ENCODE measurements at places on chromosomes 12 and 14. TPM values are rescaled to one million over a fixed set of nuclear protein-coding genes. Genes with fewer than 3 reads are reported as not detected.

- DNase-seq, result no peak
Observed at GRCh38 chr12:50567926-50568325, 63.1 kb downstream of the DIP2B start.

DNA sequence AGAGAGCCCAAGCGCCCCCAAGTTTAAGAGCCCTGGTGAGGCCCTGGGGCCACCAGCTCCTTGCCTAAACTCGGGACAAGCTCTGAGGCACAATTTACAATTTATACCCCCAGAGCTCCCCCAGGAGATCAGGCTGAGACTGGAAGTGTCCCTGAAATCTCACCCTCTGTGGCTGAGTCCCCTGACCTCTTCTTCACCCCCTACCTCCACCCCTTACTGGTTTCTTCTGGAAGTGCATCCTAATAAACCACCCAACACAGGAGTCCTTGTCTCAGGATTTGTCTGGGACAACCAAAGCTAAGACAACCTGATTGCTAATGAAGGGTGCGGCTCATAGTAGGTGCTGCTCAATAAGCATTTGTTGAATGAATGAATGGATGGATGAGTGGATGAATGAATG, 206.4 kb downstream of the BCL11B start:
- DNase-seq, result no peak

- no peak for DNase-seq
Observed at GRCh38 chr12:22657538-22657937, 32.6 kb downstream of the ETNK1 start.

- DNase-seq, result no peak
Observed at GRCh38 chr12:120115066-120115465, 1.5 kb downstream of the RAB35 start.

- no peak for DNase-seq
Observed at GRCh38 chr12:131422744-131423143, 288.1 kb upstream of the SFSWAP start.

DNA sequence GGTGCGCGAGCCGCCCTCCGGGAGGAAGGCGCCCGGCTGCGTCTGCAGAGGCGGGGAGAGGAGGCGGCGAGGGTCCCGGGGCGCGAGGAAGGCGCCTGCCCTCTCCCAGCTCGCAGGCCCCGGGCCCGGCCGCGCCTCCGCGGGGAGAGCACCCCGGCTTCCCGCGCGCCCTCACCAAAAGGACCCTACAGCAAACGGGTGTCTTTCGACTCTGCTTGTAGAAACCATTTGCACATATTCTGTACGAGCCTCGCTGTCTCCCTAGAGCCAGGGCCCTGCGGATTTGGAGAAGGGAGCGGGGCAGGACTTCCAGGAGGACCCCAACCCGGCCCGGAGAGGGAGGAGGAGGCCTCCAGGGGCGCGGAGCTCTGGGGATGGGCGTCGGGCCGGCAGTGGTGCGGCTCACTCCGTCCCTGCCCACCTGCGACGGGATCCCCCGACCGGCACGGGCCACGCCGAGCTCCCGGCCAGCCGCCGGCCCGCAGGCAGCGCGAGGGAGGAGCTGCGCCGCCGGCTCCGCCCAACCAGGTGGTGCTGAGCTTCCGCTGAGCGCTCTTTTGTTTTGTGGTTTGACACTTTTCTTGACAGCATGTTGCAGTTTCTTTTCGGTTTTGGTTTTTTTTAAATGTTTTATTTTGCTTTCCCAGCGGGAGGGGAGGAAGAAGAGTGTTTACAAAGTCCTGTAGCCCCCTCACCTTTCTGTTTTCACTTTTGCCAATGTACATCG, 103.3 kb upstream of the FKBP4 start:
- DNase-seq, result no peak

DNA sequence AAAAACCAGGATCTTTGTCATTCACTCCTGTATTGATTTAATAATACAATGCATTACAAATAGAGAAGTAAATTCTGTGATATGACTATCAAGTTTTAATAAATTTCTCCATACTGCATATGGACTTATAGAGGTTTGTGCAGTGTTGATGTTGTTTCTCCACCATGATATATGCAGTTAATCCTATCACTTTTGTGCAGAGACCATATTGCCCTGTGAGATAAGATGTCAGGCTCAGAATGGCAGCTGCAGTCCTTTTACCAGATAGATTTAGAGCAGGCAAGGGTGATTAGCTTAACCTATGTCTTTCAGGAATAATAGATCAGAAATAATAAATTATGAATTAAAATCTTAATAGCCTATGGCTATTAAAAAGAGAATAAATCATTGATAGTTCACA, 38.6 kb upstream of the KCNJ8 start:
- DNase-seq, result no peak

GRCh38 chr12:18400186-18400585, 138.9 kb downstream of the PIK3C2G start:
- no peak for DNase-seq

DNA sequence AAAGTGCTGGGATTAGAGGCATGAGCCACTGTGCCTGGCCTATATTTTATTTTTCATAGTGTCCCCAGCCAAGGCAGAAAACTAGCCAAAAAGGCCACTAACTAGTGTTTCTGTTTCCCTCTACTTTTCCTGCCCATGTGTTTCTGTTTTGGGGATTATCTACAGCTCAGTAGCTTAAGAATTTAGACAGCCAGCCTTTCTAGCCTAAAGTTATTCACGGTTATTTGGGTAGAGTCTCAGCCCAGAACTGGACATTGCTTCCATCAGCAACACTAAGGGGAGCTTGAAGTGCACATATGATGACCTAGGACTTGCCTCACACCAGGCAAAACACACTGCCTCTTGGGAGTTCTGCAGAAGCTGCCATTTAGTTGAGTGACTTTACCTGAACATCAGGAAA, 17.9 kb downstream of the PROX2 start:
- DNase-seq, result no peak

DNA sequence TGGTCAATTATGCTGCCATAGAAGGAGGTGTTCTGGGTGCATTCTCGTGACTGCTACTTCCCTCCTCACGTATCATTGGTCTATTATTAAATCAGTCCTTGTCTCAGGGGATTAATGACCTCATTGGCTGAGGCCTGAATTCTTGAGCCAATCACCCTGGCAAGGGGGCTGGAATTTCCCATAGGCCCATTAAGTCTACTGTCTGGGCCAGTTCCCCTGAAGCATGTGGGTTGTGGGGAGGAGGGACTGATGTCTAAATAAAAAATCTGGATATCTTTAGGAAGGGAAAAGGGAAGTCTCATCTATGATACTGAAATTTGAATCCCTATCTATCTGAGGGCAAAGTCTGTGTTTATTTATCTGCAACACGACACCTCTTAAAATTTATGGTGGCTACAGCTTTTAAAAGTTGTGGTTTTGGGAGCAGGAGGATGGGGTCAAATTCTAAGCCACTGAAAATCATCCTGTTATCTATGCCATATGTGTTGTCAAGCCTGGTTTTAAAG, 71.9 kb downstream of the DYRK2 start:
- DNase-seq, result no peak

DNA sequence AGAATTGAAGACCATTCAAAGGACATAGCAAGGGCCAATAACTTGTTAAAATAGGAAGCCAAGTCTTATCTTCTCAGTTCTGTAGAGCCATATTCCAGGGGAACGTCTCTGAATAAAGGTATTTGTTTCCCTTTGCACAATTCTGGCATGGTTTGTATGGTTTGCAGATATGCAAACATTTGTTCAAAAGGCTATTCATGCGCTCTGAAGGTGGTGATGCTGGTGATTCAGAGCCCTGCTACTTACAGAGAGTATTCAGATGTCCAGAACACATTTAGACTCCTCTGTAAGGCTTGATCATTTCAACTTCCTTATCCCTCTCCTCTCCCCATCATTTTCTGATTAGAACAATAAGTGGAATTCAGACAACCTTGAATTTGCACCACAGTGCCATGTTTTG, 35.9 kb downstream of the SLC4A8 start:
- DNase-seq, result no peak

DNA sequence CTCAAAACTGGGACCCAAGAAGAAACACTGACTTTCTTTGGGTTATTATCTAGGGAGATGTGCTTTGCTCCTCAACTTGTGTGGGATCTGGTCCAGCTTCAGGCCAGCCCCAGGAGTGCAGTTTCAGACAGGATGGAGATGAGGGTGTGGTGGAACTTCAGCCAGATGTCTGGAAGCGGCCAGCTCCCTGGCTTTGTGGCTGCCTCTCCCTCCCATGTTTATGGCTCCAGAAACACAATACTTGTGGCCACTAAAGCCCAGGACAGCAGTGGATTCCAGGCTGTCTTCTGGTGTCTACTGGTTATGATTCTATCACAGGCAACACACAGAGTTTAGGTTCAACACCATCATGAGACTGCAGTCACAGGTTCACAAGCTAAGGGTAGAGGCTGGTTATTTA, 44.2 kb upstream of the EMP1 start:
- DNase-seq, result no peak

DNA sequence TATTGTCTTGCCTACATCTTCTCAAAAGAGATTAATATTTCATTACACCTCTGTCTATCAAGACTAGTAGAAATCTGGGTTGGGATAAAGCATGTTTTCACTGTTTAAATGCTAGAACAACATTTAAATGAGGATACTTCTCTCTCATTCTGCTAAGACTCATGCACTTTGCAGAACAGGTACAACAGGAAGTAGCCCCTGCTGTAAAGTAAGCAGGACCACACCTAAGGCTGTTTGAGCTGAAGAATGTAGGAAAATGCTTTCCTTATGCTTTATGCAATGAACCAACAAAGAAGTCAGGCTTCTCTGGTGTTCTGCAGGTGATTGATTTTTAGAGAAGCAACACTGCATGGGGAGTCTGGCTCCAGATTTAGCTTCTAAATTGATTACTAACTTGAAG, 89.4 kb downstream of the PAX9 start:
- DNase-seq, result no peak

- no peak for DNase-seq
Observed at GRCh38 chr12:118617611-118618450, 241.5 kb downstream of the SUDS3 start.

- DNase-seq, result no peak
Observed at GRCh38 chr12:51823875-51824565, 24.5 kb downstream of the FIGNL2 start.

GRCh38 chr14:83140756-83141155, 1607.1 kb upstream of the SEL1L start:
- no peak for DNase-seq

GRCh38 chr14:80695869-80696268, 245.7 kb downstream of the CEP128 start:
- no peak for DNase-seq

GRCh38 chr12:95393191-95393790, 80.7 kb upstream of the METAP2 start:
- DNase-seq, result no peak

DNA sequence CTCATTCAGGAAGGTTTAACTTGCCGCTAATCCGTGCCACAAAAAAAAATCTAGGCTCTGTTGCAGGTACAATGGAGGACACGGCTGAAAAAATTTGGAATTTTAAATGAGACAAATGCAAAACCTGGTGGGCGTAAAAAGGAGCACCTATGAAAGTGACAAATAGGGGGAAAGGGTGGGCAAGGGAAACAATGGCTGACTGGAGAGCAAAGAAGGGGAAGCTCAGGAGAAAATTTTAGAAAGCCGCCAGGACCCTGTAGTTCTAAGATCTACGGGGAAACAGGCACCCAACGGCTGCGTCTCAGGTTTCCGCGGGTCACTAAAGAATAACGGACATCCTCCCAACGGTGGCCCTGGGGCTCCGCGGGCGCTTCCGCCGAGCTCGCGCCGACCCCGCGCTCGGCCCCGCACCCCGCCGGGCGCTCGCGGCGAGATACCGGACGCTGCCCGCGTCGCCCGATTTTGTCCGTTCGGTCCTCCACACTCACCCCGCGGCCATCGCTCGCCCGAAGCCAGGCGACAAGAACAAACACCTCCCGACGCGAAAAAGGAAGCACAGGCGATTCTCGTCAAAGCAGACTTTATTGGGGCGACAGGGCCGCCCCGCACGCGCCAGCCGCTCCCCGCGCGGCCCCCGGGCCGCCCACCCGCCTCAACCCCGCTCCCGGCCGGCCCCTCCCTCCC, 1.1 kb upstream of the YY1 start:
- no peak for DNase-seq

GRCh38 chr12:60269611-60270269, 673.9 kb downstream of the SLC16A7 start:
- no peak for DNase-seq

DNA sequence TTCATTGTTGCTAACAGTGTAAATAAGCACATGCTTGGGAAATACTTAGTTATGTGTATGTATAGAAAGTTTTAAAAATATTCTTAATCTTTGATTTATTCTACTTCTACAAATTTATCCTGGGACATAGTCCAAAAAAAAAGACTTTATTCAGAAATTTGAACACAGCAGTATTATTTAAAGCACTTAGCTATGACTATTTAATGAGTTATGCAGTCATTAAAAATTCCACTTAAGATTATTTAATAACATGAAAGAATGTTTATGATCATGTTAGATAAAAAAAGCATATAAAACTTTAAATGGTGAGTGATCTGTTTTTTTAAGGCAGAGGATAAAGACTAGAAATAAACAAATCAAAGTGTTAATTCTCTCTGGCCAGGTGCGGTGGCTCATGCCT, 78.3 kb downstream of the BAZ1A start:
- DNase-seq, result no peak

DNA sequence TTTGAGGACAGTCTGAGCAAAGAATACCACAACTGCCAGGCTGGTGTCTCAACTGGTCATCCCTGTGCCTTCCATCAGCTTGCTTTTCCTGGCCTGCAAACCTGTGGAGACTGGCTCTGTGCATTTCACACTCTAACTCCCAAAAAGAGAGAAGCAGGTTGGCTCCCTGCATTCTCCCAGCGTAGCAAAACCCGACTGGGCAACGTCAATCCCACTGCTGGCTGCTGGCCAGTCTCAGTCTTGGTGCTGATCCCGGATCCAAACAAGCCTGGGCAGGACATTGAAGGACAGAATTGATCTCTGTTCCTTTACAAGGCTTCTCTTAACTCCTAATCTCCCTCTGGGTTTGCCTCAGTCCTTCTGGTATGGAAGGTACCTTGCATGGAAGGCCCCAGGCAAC, 65.4 kb downstream of the FZD10 start:
- no peak for DNase-seq

- no peak for DNase-seq
Observed at GRCh38 chr12:82688035-82688501, 1.4 kb downstream of the TMTC2 start.

DNA sequence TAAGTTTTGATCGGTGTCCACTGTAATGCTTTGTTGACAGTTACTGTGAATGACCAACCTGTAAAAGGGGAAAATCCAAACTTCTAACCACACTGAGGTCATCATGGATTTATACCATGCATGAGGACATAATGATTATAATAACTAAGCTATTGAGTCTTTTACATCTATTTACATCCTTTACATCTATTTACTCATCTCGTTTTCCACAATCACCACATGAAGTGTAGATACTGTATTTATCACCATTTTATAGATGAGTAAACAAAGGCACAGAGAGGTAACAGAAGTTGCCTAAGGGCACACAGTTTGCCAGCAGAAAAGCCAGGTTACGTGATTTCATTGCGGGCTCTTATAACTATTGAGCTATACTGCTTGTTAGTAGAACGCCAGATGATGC, 27.9 kb upstream of the EID3 start:
- no peak for DNase-seq

- DNase-seq, result no peak
Observed at GRCh38 chr12:109912855-109913321, 12.8 kb downstream of the TCHP start.

KRT6C gene
- total RNA-seq, result not detected

KITLG gene
- 6.4 TPM for total RNA-seq

CAPZA3 gene
- not detected for total RNA-seq

NANOG gene
- 0.28 TPM for total RNA-seq

ACOT2 gene
- total RNA-seq, result 19.3 TPM

DBX2 gene
- not detected for total RNA-seq

OR6C76 gene
- not detected for total RNA-seq

JKAMP gene
- 24.2 TPM for total RNA-seq

CCDC177 gene
- total RNA-seq, result not detected

PROX2 gene
- total RNA-seq, result not detected

GDF3 gene
- 0.23 TPM for total RNA-seq
